ENCODE measurements at places on chromosomes 6 and 20.

GRCh38 chr20:61220131-61220530 is 31.9 kb upstream of the CDH4 start:
- DNase-seq, result no peak

DNA sequence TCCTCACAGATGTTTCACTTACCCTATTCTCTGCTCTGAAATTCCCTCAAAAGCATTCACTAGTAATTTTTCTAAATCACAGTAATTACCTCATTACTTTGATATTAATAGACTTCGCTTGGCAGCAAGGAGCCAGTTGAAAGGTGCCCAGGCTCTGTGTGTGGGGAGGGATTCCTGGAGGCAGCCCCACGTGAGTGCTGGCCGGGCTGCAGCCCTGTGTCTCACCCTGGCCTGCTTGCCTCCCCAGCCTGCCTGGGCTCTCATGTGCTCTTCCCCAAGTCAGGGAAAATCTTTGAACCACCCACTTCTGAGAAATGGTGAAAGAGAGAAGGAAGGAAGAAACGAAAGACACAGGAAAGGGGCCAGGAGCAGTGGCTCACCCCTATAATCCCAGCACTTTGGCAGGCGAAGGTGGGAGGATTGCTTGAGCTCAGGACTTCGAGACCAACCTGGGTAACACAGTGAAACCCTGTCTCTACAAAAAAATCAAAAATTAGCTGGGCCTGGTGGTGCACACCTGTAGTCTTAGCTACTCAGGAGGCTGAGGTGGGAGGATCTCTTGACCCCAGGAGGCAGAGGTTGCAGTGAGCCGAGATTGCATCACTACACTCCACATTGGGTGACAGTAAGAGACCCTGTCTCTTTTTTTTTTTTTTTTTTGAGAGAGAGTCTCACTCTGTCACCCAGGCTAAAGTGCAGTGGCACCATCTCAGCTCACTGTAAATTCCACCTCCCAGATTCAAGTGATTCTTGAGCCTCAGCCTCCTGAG is 20.0 kb upstream of the SNTA1 start:
- DNase-seq, result no peak

DNA sequence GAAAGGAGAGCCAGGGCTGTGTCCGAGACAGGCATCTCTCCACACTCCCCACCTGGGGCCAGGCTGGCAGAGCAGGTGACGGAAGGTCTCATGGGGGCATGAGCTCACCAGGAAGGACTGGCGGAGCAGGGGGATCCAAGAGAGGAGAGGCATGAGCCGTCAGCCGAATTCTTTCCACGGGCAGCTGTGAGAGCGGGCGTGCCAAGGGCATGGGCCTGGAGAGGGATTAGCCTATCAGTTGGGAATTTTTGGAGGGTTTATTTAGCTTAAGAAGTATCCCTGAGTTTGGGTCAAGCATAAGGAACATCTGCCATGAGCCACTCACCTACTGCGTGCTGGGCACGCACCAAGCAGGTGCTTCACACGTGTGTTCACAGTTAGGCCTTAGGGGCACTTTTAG is 60.2 kb upstream of the ZNFX1 start:
- no peak for DNase-seq

GRCh38 chr6:101396548-101397173 is 3.2 kb downstream of the GRIK2 start:
- no peak for DNase-seq

DNA sequence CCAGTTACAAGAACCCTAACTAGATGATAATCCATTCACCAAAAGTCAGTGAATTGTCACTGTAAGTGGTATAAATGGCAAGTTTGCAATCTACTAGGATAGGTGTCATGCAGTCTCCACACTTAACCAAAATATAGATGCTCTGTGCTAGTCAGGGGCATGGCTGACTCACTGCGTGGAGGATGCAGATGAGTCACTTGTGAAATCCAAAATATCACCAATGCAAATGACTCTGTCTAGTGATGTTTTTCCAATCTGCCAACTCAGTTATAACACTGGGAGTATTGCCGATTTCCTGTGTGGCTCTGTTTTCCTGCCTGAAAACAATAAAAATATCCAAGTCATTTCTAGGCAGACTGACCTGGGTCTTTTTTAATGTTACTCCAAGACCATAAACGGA is 47.8 kb upstream of the NRSN1 start:
- no peak for DNase-seq

DNA sequence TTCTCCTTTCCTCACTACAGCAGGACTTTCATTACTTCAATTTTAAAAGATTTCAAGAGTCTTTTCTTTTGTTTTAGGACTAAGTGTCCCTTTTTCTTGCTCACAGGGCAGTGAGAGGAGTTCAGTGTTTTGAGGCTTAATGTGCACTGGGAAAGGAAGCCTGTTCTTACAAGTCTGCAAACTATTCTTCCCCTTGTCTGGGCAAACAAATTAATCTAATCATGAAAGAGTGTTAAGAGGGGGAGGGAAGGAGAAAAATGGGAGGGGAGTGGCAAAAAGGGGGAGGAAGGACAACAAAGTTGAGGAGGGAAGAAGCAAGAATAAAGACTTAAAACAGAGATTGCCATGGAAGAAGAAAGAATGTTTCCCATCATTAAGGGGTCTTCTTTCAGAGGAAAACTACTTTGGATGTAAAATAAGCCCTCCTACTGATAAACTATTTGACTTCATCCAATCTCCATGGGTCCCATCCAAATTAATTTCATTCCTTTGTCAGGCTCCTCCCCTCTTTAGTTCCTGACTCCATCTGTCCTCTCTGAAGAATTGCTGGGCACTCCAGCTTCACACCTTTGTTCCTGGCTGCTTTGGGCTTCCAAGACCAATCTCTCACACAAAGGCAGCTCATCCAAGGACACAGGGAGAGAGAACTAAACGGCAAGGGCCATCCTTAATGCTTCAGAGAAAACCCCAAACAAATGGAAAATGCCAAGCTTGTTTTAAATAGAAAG is 244.5 kb downstream of the TPBG start:
- no peak for DNase-seq

GRCh38 chr6:29792123-29793035 is 35.2 kb upstream of the HLA-G start:
- DNase-seq, result no peak

DNA sequence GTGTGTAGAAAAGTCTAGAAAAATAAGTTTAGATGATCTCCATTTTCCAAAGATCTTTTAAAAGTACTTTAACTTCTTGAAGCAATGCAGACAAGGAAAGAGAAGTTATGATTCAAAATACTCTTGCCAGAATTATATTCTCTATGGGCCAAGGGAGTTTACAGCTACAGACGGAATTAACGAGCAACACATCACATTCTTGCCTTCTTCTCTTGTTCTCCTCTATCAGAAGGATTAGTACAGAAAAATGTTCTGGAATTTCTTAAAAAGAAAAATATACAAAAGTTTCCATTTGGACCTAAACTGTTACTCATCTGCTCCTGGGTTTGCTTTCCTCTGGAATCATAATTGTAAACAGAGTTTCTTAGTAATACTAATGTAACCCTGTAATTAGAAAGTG is 284.7 kb upstream of the HSF2 start:
- DNase-seq, result no peak

DNA sequence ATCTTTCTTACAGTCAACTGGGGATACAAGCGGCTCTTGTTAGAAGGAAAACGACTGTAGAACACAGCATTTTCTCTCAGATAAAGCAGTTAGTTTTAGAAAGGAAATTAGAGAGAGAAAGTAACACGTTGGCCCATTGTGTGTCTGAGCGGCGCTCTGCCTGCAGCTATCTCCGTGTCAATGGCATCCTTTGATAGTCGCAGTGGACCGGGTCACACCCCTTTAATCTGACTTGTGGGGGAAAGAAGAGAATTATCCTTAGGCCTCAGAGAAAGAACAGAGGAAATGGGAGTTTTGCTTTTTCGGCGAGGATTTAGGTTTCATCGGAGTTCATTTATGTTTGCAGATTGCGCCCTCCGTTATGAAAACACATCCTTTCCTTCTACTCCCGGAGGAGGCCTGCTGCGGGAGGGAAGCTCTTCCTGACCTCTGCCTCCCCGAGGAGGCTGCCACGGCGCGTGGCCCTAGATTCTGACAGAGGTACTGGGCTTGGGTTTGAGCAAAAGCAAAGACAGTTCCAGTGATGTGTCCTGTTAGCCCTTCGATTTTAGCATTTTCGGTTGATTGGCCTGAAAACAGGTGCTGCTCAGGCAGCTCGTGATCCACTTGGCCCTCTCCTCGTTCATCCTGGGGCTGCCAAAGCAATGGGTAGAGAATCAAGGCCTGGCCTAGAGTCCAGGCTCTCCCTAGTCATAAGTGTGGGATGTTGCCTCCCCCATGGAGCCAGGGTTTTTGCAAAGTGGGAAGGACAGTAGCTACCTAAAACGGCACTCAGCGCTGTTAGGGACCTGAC is 74.9 kb downstream of the ZDHHC14 start:
- DNase-seq, result no peak

Measured in NCI-H1048 (cell line).